ENCODE measurements at places on chromosomes 3 and 15.

DNA sequence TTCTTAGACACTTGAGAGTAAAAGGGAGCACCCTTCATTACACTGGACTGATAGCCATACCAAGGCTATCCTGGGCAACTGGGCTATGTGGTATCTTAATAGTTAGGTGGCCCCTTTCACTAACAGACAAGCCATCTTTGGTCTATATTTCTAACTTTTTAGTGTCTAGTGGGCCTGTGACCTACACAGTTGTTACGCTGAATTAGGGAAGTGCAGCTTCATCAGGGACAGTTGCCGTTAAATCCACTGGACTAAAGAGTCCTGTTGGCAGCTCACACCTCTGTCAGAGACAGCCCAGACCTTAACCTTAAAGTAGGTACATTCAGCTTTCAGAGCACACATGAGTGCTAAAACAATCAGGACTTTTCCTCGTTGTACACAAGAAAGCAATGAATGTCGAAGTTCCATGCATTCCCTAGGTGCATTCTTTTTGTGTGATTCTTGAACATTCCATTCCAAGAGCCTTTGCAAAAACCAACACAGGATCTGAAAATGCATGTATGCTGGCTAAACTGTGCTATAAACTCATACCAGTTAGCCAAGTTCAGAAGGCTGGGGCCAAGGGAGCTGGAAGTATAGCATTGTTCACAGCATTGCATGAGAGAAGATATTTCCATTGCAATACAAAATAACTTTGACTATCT, 230.2 kb upstream of the EIF1B start:
- DNase-seq, result no peak

GRCh38 chr15:43772624-43773023, 4.1 kb downstream of the ELL3 start:
- DNase-seq, result no peak

- DNase-seq, result peak; percentile 49
These were observed 38.0 kb upstream of the XCR1 start for GRCh38 chr3:46065294-46065705.

- no peak for DNase-seq
These were observed 121.9 kb upstream of the EPHA3 start for GRCh38 chr3:88985491-88985890.

DNA sequence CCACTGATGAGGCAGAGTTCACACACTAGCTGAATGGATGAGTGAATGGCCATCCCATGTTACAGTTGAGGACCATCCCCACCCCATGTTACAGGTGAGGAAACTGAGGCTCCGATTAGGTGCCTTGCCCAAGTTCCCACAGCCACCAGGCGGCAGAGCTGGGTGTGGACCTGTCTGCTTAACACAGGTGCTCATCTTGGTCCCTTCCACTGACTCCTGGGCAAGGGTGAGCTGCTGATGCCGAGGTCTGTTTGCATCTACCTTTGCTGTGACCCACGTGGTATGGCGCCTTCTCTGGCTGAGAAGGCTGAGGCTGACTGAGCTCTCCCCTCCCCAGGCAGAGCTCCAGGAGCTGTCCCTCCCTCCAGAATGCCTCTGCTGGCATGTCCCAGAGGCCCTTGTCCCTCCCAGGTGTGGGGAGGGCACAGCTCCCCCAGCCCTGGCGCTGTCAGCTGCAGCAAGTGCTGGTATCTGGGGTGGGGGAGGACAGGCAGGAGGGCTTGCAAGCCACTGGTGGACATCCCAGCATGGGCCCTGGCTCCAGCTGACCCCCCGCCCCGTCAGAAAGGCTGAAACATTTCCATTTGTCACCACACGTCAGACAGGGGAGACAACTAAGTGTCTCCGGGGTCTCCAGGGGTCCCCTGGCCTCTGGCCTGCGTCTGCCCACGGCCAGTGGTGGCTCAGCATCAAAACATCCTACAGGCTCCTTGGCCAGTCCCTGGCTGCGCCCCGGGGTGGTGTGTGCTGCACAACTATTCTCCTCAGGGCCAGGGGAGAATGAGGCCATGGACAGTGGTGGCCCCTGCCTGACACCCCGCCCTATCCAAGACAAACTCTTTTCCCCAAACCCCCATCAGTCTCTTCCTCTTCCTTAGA, 105.4 kb downstream of the ADCY5 start:
- no peak for DNase-seq

DNA sequence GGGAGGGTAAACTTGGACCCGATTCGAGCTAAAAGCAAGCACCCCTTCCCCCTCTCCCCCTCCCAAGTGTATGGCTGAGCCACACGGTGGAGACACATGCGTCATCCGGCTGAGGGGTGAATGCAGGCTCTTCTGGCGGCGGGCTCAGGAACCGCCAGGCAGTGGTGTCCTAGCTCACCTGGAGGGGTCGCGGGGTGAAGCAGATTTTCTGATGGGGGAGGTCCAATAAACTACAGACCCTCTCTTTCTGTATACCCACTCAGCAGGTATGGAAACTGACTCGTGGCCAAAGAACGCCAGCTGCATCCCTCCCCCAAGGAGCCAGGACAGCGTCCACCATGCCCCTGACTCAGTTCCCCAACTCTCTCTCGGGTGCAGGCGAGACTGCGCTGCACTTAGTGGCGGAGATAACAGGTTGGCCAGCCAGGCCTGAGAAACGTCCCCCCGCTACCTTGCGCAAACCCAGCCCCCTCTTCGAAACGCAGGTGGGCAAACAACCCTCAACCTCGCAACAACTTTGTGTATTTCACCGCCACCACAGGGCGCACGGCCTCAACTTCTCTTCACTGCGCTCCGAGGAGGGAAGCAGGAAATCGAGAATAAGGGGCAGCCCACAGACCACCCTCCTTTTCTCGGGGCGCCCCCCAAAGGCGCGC, 1.3 kb downstream of the MAGI1 start:
- DNase-seq, result no peak

GRCh38 chr15:40438712-40439111, 2.0 kb upstream of the BAHD1 start:
- no peak for DNase-seq

DNA sequence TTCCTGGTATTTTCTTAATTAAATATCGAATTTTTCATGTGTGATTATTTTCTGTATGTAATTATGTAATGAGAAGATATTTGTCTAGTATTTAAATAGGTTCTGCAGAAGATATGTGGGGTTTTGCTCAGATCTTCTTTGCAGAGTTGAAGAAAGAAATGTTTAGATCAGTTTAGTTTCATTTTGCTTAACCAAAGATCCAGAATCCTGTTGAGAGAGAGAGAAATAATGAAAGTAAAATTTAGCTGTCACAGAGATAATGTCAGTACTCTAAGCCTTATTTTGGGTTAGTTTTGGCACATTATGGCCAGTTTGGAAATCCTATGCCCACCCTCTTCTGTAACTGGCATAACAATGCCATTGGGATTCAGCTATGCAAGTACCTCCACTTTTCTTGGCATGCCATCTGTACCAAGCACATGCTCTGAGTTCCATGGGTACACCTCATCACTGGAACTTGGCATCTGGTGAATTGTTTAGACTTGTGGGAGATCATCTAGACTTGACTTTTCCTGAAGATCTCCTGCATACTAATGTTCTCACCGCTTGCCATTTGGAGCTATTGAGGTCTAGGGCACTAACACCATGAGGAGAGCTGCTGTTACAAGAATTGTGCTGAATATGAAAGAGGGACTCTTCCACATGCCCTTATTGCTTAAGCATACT, 30.9 kb downstream of the PLSCR1 start:
- DNase-seq, result no peak

GRCh38 chr15:29099131-29099880, 170.3 kb downstream of the NSMCE3 start:
- DNase-seq, result no peak

GRCh38 chr3:23508464-23508863, 297.3 kb upstream of the UBE2E1 start:
- no peak for DNase-seq

- no peak for DNase-seq
These were observed 550 bp downstream of the CCDC9B start for GRCh38 chr15:40340038-40340739.

- DNase-seq, result no peak
These were observed 88.1 kb downstream of the CORO2B start for GRCh38 chr15:68666812-68667450.

DNA sequence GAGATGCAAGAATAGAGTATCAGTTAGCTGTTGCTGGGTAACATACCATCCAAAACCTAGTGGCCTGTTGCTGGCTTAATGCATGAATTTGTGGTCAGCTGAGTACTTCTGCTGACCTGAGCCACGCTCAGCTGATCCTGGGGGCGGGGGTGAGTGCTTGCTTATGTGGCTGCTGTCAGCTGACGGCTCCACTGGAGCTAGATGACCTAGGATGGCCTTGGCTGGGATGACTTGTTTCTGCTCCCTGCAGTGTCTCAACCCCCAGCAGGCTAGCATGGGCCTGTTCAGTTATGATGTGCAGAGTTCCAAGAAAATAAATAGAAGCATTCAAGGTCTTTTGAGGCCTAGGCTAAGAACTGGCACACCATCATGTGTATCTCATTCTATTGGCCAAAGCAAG, 63.9 kb downstream of the FBLN2 start:
- no peak for DNase-seq

- no peak for DNase-seq
These were observed 33.2 kb upstream of the TRPC1 start for GRCh38 chr3:142690613-142691012.

DNA sequence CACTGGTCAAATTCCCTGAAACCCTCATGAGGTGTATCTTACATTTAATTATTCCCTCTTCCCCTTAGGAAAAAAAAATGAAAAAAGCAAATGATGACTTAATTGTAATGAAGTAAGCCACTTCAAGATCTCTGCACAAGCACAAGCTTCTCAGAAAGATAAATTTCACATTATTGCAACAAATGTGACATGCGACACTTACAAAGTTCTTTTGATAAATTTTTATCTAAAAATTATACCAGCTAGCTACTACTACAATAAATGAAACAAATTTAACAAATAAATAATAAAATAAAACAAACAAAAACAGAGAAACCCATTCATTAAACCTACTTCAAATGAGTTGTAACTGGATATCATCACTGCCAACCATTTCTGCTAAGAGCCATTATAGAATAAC, 10.0 kb upstream of the TM2D3 start:
- no peak for DNase-seq

DNA sequence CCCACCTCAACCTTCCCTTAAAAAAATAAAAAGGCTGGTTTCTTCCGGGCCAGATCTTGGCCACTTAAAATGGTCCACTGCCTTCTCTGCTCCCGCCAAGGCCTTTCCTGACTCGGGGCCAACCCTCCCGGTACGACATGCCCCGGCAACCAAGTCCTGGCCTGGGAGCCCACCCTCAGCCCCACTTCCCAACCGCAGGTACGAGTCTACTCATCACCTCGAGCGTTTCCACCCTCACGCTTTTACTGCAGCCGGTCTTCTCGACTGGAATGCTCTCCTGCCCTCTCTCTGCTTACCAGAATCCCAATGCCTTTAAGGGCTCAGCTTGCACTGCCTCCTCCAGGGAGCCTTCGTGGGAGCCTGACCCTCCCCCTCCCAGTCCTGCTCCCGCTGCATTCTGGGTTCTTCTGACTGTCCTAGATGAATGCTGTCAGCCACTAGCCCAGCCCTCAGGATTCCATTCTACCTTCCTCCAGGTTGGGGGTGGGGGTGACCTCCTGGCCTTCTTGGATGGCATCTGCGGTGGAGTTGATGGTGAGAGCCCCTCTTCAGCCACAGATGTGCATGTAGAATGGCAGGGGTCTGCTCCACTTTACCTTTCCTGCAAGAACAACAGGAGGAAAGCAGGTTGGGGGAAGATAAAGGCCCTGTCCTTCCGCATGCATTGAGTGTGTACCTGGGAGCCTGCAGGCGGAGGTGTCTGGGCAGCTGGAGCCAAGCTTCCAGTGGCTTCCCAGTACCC, 1.1 kb upstream of the CSRNP1 start:
- DNase-seq, result no peak

GRCh38 chr15:70059476-70060213, 38.1 kb downstream of the TLE3 start:
- no peak for DNase-seq

- DNase-seq, result no peak
These were observed 38.4 kb downstream of the ITPR1 start for GRCh38 chr3:4531478-4532025.

DNA sequence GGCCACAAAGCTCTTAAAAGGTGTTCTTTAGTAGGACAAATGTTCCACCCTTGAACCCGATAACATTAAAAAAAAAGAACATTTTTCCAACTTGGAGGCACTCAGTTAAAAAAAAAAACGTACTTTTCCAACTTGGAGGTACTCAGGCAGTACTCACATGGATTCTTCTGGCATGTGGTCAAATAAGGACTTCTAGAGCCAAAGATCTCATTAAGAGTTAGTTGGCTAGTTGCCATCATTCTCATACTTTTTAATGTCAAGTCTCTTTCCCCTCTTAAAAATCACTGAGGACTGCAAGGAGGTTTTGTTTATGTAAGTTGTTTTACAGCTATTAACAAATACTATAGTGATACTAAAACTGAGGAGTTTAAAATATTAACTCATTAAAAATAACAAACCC, 101.0 kb downstream of the CADPS start:
- DNase-seq, result no peak

GRCh38 chr15:99201408-99202175, 47.8 kb downstream of the TTC23 start:
- DNase-seq, result no peak
